ENCODE measurements at places on chromosomes 12 and 14.

GRCh38 chr12:58067610-58068387, 126.4 kb downstream of the ATP23 start:
- DNase-seq: no peak

DNA sequence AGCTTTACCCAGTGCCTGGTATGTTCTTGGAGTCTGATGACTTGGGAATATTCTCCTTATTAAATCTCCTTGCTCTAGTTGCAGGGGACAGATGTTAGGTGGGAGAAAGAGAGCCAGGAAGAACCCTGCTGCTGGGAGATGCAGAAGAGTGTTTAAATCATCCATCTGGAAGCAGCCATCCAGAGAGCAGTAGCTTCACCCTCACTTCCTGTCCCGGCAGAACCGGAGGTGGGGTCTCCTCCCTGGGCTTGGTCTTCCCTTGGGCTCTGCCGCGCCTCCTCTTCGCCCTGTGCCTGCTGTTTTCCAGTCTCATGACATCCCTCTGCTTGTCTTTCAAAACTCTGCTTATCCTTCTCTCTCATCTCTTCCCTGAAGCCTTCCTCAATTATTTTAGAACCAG, 15.5 kb downstream of the B4GALNT3 start:
- DNase-seq: no peak

- DNase-seq: no peak
Measured at GRCh38 chr12:26032290-26032689, 73.8 kb downstream of the RASSF8 start.

DNA sequence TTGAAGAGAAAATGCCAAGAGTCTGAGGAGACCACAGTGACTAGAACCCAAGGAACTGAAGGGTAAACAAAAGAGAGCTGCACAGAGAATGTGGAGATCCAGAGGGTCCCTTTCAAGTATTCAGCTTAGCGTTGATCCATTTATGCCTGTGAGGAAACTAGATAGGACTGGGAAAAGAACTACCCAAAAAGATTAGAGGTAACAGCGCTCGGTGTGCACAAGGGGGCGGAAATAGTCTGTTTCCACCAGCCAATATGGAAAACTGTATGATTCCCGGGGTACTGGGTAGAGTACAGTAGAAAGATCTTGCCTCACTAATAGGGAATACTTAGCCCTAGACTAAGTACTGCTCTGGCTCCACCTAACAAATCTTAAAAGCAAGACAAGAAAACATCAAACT, 135.5 kb downstream of the DPF3 start:
- DNase-seq: no peak

All from stimulated activated CD8-positive, alpha-beta memory T cell treated with anti-CD3 and anti-CD28 coated beads, Interleukin-7, amount 100 ng/mL, for 4 hours (primary cell).